Iris pigment epithelial cell (primary cell): ENCODE measurements at places on chromosomes 7 and 10.
A peak's percentile ranks its signal among the peaks of the same experiment; 100 is the strongest.

- DNase-seq, result no peak
These were observed 192.6 kb downstream of the CCSER2 start for GRCh38 chr10:84521013-84521412.

DNA sequence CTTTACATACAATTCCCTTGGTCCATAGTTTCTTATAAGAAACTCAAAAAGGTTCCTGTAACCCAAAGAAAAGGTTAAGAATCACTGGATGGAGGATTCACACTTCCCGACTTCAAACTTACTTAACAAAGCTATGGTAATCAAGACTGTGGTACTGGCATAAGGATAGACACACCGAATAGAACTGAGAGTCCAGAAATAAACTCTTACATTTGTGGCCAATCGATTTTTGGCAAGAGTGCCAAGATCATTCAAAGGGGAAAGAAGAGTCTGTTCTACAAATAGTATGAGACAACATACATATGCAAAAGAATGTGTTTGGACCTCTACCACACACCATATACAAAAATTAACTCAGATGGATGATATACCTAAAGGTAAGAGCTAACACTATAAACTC lies 32.8 kb downstream of the KDM7A start:
- no peak for DNase-seq

- DNase-seq, result no peak
These were observed 194.3 kb downstream of the SORCS3 start for GRCh38 chr10:104835422-104835821.

DNA sequence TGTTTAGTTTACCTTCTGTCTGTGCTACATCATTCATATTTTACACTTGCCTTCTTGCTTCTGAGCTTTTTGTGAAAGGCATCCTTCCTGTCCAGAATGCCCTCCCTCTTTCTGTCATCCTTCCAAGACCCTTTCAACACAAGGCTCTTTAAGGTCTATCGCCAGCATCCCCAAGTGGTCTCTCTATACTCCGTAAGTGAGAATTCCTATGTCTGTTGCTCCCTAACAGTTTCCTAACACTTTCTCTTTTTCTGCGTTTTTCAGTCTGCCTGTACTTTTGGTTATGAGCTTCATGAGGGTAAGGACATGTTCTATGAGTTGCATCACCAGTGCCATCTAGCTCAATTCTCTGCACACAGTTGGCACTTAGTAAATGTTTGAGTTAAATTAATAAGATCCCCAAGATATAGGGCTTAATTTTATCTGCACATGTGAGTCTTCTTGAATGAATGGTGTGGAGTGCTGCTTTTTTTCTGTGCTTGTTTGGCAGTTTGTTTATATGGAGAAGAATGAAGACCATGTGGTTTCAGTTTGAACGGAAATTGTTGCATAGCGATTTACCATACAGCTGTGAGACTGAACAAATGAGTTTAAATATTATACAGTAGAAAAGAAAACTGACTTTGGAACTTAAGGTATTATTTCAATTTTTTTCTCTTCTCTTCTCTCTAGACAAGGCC lies 29.4 kb downstream of the RABGEF1 start:
- DNase-seq, result peak; percentile 63

DNA sequence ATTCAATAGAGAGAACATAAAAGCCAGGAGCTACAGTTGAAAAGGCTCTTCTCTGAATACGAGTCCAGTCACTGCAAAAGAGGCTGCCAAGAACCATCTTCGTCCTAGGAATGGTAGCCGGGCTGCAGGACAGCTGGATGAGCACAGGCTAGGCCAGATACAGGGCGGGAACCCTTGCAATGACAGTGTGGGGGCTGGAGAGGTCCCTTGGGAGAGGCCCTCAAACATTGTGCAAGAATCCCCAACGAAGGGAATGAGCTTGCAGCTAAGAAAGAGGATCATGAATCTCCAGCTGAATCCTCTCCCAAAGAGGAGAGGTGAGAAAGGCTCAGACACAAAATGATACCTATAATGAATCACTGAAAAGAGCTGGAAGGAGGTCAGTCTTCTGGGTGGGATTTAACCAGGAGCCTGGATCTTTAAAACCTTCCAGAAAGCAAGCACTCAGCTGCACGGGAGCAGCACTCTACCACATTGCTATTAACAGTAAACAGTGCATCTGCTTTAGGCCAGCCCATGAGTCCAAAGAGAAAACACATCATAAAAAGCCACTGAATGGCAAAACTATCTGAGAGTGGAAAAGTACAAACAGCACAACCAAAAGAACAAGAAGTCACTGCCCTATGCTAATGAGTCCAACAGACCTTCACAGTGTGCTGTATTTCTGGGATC lies 287.9 kb downstream of the TNS3 start:
- peak; percentile 33 for DNase-seq

DNA sequence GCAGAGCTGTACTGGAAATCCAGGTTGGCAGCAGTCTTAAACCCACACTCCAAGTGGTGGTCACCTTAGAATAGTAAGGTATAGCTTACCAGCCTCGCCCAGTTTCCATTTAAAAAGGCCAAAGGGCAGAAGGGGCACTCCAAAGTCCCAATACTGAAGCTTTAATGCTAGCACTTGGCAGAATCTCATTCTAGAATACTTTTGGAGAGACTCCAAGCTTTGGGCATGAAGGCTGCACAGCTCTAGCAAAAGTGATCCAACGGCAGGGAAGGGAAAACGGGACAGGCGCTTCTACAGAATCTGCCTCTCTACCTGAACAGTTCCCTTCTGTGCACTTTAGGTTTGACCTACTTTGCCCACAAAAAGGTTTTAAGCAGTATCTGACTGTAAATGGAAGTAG lies 19.7 kb downstream of the SMURF1 start:
- DNase-seq, result no peak

- peak; percentile 50 for DNase-seq
These were observed 11.7 kb upstream of the CPA4 start for GRCh38 chr7:130281260-130281659.

GRCh38 chr7:24441314-24442027 lies 131.8 kb upstream of the PALS2 start:
- no peak for DNase-seq

GRCh38 chr7:66556549-66557213 lies 72.0 kb upstream of the KCTD7 start:
- DNase-seq, result no peak

DNA sequence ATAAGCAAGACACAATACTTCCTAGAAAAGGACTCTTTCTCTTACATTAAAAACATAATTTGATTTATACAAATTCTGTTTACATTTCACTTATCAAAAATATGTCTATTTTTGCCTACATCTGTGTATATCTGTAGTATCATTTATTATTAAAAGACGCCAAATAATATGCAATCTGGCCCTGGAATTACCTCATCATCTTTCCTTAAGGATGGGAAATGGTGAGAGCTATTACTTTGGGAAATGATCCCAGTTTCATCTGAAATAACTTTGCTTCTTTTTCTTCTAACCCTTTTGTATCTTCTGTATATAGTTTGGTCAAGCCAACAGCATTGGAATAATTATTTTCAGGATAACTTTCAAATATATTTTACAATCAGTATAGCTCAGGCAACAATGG lies 85.0 kb downstream of the FAS start:
- DNase-seq, result no peak

GRCh38 chr7:114502454-114503254 lies 88.0 kb downstream of the FOXP2 start:
- DNase-seq, result peak; percentile 47

DNA sequence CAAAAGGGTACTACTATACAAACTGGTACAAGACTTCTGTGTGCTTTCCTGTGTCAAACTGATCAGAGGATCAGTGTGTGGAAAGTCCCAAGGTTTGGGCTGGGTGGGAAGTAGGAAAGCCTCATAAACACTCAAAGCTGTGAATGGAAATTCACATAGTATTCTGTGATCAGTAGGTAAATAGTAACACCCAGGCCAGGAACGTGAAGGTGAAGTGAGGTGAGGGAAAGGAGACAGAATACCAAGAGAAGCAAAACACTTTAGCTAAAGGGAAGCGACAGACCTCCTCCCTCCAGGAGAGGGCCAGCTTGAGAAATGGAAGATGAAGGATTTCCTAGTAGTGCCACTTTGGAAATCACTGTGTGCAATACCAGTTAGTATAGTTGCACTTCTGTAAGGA lies 451.9 kb downstream of the KCNMA1 start:
- no peak for DNase-seq

- DNase-seq, result no peak
These were observed 149.6 kb upstream of the PPP2R2D start for GRCh38 chr10:131750973-131751826.

DNA sequence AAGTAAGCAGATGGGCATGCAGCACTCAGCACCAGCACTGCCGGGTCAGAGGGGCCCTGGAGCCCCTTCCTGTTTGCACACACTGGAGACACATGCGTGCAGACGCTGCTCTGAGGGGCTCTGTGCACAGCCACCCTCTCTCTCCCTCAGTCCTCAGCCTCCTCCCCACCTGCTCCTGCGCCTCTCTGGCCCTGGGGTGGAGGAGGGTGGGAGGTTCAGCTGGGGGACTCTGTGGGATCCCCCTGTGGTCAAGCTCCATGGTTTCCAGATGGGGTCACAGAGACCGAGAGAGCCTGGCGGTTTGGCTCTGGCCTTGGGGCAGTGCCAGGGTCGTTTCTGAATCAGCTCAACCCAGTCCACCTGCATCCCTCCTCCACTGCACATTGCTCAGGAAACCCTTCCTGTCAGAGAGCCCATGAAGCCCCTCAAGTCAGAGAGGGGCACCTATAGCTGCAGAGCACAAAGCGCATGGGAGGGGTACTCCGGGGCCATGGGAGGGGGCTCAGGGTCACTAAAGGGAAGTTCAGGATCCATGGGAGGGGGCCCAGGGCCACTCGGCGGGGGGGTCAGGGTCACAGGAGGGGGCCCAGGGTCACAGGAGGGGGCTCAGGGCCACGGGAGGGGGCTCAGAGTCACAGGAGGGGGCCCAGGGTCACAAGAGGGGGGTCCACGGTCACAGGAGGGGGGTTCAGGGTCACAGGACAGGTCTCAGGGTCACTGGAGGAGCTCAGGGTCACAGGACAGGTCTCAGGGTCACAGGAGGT lies 161.7 kb downstream of the ADARB2 start:
- DNase-seq, result no peak

DNA sequence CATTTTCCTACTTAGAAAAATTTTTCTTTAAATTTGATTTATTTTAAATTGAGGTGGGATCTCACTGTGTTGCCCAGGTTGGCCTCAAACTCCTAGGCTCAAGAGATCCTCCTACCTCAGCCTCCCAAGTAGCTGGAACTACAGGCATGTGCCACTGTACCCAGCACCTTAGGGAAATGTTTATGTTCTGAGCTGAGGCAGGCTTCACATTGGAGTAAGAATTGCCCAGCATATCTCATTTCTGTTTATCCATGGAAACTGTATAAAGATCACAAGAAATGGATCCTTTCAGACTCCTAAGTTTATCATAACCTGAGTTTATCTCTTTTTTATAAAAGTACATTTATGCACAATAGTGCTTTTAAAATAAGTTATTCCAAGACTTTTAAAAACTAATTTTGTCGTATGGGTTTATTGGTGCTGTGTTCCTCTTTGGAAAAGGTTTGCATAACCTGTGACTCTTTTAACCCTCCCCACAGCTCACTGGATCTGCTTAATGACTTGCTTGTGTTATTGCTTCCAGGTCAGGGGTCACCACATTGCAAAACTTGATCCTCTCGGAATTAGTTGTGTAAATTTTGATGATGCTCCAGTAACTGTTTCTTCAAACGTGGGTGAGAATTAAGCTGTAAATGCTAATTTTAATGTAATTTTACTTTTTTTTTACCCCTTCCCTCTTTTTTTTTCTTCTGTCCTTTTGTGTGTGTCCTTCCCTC lies 40.7 kb downstream of the OGDH start:
- no peak for DNase-seq

DNA sequence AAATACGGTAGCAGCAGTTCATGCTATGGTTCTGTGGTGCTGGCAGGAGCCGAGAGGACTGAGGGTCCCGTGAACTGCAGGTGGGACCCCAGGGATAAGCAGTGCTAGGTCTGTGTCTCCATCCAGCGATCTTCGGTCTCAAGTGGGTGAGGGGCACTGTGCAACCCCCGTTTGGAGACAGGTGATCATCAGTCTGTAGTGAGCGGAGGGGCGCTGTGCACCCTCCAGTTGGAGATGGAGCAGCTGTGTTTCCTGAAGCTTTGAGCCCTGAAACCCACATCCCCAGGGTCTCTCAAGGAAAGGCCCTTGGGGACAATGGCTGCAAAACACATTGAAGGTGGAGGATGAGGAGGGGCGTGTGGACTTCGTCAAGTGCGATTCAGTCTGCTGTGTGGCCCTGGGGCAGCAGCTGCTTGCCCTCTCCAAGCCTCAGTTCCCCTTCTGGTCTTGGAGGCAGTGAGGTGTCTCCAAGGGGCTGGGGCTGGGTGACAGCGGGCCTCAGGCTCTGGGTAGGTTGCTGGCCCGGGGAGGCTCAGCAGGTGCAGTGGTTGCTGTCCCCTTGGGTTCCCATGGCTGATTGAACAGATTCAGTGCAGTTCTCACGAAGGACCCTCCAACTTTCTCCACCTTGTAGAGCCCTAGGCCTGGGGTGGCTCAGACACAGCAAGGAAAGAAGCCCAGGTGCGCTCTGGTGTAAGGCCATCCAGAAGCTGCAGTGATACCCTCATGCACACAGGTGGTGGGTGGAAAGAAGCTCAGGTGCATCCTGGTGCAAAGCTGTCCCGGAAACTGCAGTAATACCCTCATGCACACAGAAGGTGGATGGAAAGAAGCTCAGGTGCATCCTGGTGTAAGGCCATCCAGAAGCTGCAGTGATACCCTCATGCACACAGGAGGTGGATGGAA lies 160.6 kb downstream of the ADARB2 start:
- no peak for DNase-seq

DNA sequence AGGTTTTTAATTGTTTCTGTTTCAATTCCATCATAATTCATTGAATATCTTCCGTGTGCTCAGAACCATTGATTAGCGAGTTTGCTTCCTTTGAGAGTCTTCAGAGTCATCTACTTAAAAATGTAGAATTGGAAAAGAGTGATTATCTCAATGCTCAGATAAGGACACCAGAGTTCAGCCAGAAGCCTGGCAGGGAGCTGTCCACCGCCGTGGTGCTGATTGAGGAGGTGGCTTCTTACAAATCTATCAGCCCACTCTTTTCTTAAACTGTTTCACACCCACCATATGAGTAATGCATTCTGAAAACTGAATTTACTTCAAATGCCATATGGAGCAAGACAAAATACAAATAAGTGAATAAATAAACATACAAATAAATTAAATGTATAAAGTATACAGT lies 79.3 kb downstream of the INSYN2A start:
- DNase-seq, result peak; percentile 66

GRCh38 chr7:19112274-19113001 lies 5.0 kb downstream of the TWIST1 start:
- DNase-seq, result peak; percentile 90

- DNase-seq, result peak; percentile 53
These were observed 21.5 kb downstream of the DNAJC9 start for GRCh38 chr10:73225518-73225917.

DNA sequence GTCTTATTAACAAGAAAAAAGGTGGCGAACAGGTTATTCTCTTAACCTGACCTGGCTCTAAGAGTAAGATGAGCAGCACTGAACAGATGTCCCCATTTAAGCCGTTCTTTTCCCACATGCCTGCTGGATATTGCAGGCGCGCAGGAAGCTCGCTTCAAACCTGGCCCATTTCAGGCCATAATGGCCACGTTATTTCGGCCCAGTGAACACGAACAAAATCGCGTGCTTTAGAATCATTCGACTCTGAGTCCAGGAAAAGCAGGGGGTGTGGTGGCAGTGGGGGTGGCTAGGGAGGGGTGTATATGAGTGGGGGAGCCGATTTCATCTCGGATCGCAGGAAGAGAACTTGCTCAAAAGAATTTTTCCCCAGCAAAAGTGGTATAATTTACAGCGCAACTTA lies 6.6 kb upstream of the SP8 start:
- DNase-seq, result no peak

- DNase-seq, result no peak
These were observed 151.3 kb downstream of the C1GALT1 start for GRCh38 chr7:7333610-7334009.
